Endothelial cell of umbilical vein (primary cell): ENCODE measurements at places on chromosomes 11 and 22. TPM values are rescaled to one million over a fixed set of nuclear protein-coding genes. Genes with fewer than 3 reads are reported as not detected.

The VWCE gene
- 14.4 and 14.8 TPM in 2 replicates for total RNA-seq

The CCDC89 gene
- total RNA-seq = 0.23 TPM in 1 of 2 replicates, not detected in the other

DNA sequence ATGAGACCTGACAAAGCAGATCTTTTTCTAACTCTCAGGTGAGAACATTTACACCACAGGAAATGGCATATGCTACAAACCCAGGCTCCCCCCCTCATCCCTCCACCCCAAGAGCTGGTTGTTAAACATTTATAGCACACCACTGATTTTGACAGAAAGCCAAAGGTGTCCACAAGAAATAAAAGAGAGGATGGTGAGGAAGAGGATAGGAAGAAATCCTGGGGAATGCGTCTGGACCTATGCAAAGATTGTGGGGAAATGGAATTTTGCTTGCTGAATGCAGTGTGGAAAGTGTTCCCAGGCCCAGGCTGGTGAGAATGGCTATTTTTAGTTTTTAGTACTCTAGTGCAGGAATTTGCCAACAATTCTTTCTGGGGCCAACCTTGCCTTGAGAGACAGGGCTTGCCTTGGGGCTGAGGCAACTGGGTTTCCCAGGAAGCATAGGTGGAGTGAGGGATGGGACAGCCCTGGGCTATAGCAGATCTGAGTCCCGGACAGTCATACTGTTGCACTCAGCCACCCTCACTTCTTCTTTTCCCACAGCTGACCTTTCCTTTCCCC is 163.9 kb downstream of the ADAMTS15 start:
- no peak for DNase-seq

DNA sequence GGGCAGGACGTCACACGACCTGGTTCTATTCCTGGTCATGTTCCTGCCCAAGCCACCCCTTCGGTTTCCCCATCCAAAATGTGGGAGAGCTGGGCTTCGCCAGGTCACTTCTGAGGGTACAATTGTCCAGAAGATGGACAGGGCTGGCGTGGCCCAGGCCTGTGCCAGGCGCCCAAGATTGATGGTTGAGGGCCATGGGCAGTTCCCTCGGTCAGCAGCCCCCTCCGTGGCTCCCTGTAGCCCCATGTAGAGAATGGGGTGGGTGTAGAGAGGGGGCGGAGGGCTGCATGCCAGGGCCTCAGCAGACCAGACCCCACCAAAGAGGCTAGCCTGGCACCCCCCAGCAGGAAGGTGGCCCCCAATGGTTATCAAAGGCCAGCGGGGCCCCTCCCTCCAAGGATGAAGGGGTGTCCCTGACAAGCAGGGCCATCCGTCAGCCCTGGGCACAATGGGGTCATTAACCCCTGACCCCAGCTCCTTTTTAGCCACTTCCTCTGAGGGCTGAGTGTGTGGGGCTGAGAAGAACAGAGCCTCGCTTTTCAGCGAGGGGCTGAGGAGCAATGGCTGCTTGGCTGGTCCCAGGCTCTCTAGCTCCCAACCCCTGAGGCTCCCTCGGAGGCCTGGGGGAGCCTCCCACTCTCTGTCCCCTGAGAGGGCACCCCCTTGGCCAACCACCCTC is 11.0 kb upstream of the PICK1 start:
- no peak for DNase-seq

DNA sequence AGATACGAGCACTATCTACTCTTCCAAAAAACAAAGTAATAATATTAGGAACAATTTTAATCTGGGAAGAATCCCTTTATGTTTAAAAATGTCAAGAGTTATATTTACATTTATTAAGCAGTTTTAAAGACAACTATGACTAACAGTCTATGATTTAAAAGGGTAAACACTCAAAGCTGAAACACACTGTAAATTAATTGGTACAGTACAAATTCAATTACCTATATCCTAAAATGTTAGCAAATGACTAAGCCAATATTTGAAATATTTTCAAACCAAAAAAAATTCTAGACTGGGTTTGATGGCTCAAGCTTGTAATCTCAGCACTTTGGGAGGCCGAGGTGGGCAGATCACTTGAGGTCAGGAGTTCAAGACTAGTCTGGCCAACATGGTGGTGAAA is 36.0 kb upstream of the CHRNA10 start:
- DNase-seq = no peak

GRCh38 chr11:68828155-68828931 is 13.4 kb downstream of the CPT1A start:
- no peak for DNase-seq
